ENCODE measurements at places on chromosomes 12 and 14.

DNA sequence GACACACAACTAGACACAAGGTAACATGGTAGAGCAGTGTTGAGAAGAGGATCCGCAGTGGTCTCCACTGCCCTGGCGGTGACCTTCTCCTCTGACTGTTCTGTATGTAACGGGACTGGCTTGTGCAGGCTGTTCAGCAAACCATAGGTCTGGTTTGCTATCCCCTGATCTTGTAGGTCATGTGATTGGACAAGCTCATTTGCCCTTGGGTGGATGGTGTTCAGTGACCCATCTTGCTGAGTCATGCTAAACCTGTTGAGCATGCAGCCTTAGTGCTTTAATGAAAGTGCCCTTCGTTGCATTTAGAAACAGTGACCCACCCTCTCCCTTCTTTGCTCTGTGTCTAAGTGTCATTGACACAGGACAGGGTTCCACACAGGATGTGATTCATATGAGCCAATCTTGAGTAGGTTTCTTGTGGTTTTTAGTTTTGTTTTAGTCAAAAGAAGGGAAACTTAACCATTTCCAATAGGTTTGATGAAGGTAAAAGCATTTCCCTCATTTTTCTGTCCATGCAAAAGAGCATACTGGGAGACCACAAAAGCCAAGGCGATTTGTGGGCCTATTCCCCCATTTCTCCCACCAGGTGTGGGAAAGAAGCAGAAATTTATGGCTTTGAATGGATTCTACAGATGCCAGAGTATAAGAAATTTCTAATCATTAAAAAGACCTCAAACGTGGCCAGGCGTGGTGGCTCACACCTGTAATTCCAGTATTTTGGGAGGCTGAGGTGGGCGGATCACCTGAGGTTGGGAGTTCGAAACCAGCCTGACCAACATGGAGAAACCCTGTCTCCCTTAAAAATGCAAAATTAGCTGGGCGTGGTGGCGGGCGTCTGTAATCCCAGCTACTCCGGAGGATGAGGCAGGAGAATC lies 32.6 kb upstream of the HIF1A start:
- DNase-seq = no peak

DNA sequence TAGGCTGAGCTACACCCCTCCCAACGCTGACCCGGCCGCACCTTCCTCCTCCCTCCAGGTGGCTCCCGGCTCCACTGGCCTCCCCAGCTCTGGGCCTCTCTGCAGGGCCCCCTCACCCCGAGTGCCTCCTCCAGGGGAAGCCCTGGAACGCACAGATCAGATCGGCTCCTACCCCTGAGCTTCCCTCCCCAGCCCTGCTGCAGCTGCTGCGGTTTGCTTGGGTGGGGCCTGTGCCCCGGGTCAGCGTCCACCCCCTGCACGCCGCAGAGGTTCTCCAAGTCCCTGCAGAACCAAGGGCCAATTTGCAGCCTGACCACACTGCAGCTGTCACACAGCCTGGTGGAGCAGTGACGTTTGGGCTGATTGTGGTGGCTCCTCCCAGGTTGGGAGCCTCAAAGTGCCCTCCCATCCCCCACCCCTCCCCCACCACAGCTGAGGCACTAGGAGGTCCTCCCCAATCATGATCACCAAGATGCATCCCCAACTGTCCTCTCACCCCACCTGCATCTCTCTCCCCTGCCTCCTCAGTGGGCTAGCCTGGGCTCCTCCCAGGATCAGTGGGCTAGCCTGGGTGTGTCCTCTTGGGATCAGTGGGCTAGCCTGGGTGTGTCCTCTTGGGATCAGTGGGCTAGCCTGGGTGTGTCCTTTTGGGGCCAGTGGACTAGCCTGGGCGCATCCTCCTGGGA lies 12.8 kb upstream of the FBRSL1 start:
- DNase-seq = no peak

GRCh38 chr14:56463271-56463890 lies 116.2 kb upstream of the TMEM260 start:
- DNase-seq = no peak

DNA sequence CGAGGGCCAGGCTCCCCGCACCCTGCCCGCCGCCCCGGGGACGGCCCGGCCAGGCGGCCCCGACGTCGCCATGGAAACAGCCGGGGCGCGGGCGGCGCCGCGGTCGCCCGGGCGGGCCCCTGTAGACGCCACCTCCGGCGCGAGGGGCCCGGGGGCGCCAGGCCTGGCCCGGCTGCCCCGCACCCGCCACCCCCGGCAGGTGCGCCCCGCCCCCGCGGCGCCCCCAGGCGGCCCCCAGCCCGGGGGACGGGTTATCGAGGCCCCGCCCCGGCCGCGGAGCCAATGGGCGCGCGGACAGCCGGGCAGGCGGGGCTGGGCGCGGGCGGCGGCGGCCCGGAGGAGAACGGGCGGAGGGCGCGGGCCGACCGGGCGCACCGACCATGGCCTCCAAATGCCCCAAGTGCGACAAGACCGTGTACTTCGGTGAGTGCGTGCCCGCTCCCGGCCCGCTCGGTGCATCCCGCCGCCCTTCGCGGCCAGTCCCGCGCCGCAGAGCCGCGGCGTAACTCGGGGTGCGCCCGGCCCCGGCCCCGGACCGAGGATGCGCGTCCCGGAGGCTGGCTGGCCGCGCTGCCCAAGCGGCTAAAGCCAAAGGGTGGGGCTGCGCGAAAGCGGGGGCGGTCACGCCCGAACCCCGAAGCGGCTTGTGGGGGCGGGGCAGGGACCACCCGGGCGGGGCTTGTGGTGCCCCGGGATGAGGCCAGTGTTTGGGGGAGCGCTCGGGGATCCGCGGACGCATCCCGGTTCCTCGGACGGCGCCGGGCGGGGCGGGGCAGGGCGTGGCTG lies at the start of gene CRIP2:
Gene CRIP2, plus strand, starts transcription at position 339 of the 786 bp plus-strand sequence. Its CDS starts 42 bp downstream, at position 381.
- DNase-seq = peak; percentile 77

GRCh38 chr12:111981987-111982386 lies 31.0 kb downstream of the TMEM116 start:
- DNase-seq = no peak

DNA sequence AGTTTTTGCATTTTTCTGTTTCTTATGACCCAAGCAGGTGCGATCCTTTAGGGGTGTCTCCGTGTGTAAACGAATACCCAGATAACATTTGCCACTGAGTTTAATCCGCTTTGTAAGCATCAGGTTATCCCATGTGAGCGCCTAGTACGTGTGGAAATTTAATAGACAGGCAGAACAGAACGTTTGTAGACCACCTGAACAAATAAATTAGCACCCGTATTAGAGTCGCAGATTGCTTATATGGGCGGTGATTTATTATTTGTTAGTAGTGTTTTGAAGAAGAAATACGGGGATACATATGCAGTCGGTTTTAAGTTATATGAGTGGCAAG lies 325 bp downstream of the C12orf60 start:
- peak; percentile 58 for DNase-seq

GRCh38 chr14:70188659-70189455 lies at the start of gene SLC8A3:
Gene SLC8A3, minus strand, starts transcription at chr14:70188951. Its CDS starts 20,529 bp downstream, at chr14:70168422.
- peak; percentile 37 for DNase-seq

- no peak for DNase-seq
Measured at GRCh38 chr12:121796855-121797751, 3.6 kb upstream of the RHOF start.

- no peak for DNase-seq
Measured at GRCh38 chr12:116713527-116713926, 24.3 kb downstream of the SPRING1 start.

GRCh38 chr12:31267966-31268365 lies 58.0 kb downstream of the SINHCAF start:
- DNase-seq = no peak

- no peak for DNase-seq
Measured at GRCh38 chr12:26090836-26091510, 33.9 kb downstream of the BHLHE41 start.

DNA sequence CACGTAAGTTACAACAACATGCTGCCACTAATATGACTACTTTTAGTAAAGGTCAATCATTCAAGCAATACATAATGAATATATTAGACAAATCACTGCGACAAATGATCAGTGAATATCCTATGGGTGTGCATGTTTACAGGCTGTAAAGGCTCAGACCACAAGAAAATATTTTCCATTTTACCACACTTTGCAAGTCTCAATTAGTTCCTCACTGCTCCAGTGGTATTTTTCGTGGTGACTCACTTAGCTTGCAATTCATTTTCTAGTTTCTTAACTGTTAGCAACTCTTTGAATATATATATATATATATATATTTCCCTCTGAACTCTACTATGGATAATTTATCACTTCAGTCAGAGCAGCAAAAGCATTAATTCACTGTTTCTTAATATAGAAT lies 96.9 kb downstream of the EML5 start:
- DNase-seq = no peak

GRCh38 chr12:52043386-52044212 lies 7.6 kb upstream of the NR4A1 start:
- DNase-seq = no peak

DNA sequence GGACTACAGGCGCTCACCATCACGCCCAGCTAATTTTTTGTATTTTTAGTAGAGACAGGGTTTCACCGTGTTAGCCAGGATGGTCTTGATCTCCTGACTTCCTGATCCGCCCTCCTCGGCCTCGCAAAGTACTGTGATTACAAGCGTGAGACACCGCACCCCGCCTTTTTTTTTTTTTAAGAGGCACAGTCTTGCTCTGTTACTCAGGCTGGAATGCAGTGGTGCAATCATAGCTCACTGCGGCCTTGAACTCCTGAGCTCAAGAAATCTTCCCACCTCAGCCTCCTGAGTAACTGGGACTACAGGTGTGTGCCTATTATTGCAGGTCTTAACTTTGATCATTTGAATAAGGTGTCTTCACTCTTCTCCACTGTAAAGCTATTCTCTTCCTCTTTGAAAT lies 5.3 kb upstream of the GLTP start:
- DNase-seq = no peak

- no peak for DNase-seq
Measured at GRCh38 chr14:78605025-78605762, 435.0 kb downstream of the NRXN3 start.

GRCh38 chr12:91640021-91640420 lies 457.4 kb upstream of the DCN start:
- DNase-seq = no peak

DNA sequence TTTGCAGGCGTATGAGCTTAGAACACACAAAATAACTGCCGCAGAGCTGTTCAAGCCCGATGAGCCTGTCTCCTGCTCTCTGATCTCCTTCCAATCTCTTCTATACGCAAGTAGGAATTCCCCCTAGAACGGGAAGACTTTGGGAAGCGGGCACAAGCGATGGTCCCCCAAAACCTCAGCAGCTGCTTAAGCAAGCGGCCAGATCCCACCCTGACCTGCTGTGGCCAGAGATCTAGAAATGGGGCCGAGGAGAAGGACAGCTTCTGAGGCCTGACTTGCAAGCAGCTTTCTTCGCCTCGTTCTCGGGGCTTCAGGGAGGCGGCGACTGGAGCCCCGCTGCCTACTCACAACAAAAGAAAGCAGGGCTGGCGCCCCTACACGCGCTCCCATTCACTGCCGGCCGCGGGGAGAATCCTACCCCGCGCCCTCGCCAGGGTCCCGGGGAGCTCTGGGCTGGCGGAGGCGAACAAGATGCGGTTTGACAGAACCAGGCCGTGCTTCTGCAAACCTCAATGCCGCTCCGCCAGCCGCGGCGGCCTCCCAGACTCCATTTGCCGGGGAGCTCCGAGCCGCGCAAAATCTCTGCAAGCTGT lies 922 bp downstream of the TBX5 start:
- DNase-seq = no peak

DNA sequence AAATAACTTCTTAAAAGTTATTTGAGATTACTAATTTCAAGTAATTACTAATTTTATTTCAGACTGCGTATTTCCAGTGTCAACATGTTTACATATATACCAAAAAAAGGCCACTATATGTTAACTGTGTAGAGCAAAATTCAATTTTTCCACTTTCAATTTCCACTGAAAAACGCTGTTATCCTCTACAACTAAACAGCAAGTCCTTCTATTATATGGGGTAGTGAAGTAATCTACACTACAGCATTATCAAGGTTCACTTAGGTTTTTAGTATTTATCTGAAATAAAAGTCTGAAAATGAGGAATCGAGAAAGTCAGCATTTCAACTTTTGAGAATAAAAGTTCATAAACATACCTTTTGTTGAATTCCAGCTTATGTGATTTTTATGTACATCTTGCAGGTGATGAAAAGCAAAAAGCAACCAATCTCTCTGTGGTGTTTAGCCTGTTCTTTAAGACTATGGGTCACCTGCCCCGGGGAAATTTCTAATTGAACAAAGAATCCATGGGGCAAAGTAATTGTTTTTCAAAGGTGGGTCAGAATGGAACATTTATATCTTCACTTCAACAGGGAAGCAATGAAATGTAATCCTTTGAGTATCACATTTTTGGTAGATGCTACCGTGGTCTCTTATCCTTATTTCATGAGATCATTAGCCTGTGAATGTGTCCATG lies 3.3 kb downstream of the BTG1 start:
- no peak for DNase-seq

GRCh38 chr14:99537399-99537798 lies 56.2 kb downstream of the CCNK start:
- DNase-seq = no peak

- DNase-seq = no peak
Measured at GRCh38 chr14:70987041-70987440, 79.8 kb downstream of the PCNX1 start.

DNA sequence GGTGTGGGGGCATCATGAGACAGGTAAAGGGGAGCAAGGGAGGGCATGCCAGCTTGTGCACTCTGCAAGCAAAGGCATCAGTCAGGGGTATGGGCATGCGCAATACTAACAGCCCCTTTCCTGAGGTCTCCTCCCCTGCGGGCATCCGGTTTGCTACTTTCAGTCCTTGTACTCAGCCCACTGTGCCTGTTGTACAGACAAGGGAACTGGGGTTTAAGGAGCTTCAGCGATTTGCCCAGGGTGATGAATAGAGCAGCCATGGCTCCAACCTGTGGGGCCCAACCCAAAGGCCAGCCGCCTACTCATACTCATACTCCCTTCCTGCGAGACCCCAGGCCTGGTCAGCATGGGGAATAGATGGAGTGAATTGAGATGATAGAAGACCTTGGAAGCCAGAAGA lies 66.7 kb downstream of the GALNT16 start:
- no peak for DNase-seq

GRCh38 chr12:55549302-55549701 lies at the start of gene OR6C4:
Gene OR6C4, plus strand, starts transcription at chr12:55549602. Its CDS starts 1,625 bp downstream, at chr12:55551227.
- DNase-seq = no peak

DNA sequence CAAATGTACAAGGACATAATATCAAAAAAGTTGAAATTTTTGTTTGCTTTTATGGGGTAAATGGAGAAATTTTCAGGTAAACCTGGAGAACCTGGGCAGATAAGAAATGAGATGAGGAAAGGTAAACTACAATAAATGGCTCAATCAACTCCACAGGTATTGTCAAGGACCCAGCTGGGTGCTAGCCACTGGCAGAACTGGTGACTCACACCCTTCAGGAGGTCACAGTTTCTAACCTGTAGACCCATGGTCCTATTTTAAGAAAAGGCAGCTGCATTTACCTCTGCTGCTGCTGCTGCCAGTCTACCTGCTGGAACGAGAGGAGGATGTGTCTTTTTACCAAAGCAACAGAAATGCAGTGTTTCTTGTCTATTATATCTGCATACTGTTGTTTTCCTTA lies 226.6 kb downstream of the ALG10B start:
- no peak for DNase-seq
